Activated T-cell treated with anti-CD3 and anti-CD28 coated beads, Interleukin-2, amount 50 U/mL, for 4 hours (primary cell): ENCODE measurements at places on chromosomes 4 and X. TPM values are rescaled to one million over a fixed set of nuclear protein-coding genes. Genes with fewer than 3 reads are reported as not detected.

- no peak for DNase-seq
Observed at GRCh38 chr4:40462326-40462725, 127.2 kb downstream of the CHRNA9 start.

GRCh38 chr4:139163806-139164206 lies 13.2 kb downstream of the ELF2 start:
- DNase-seq, result no peak

DNA sequence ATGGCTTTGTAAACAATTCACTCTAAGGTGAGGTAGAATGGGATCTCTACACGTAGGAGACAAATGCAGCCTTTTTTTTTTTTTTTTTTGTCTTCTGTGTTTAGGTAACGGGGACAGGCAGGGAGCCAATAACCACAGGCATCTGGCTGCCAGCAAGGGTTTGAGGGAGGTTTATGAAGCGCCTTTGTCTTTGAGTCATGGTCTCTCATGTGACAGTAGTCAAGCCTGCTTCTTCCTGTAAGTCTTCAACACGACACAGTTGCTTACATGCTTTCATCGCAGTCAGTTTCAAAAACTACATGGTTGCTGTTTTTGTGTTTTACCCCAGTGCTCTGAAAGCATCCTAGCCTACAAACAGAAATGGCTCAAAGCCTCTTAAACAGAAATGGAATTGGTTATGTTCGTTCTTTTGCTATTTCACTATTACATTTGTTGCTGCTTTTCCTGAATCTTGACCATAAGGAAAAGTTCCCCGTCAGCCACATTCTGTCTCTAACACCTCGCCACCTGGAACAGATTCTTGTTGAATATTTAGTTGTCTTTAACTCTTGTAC lies 127.8 kb upstream of the METTL14 start:
- DNase-seq, result no peak

GRCh38 chr4:187576751-187577150 lies 418.8 kb upstream of the ZFP42 start:
- no peak for DNase-seq

GRCh38 chr4:40587826-40588225 lies 41.8 kb downstream of the RBM47 start:
- DNase-seq, result no peak

GRCh38 chrX:86917959-86918358 lies 599.6 kb upstream of the KLHL4 start:
- no peak for DNase-seq

DNA sequence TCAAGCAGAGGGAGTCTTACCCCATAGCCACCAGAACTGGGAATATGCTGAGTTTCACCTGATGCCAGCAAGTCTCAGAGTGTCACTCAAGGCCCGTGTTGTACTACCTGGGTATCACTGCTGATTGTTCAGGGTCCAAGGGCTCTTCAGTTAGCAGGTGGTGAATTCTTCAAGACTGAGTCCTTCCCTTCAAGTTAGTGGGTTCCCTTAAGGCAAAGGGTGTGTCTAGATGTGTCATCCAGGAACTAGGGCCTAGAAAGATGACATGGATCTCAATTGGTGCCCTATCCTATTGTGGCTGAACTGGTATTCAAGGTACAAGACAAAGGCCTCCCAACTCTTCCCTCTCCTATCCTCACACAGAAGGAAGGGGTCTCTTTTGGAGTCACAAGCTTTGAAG lies 159.9 kb upstream of the DIPK2B start:
- no peak for DNase-seq

DNA sequence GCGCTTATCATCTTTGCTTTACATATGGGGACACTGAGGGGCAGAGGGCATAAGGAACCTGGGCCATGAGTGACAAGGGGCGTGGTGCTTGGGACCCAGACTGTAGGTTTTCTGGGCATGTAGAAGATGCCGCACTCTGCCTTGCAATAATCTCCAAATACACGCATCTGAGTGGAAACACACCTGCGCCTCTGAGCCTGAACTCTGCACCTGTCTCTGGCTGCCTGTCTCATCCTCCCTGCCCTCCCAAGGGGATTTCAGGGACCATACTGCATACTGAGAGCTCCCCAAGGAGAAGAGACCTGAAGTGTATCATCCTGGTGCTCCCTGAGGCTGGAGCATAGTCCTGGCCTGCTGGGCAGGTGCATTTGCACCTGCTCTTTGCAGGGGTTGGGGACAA lies 34.7 kb upstream of the ASMTL start:
- DNase-seq, result no peak

DNA sequence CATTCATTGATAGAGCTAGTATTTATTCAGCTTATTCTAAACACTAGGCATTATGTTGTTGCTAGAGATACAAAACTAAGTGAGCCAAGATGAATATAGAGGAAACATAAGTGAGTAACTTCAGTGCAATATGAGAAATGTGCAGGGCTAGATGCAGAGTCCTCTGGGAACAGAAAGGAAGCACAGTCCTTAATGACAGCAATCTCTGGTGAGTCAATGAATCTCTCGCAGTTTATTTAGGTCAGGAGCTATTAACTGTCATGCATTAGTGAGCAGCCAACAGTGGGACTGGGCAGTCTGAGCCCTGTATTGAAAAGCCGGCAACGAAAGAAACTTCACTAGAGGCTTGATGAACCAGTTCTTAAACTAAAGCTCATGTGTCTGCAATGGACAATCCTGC lies 598.1 kb upstream of the MAGEB2 start:
- no peak for DNase-seq

GRCh38 chr4:83316459-83317165 lies 18.0 kb downstream of the HPSE start:
- DNase-seq, result no peak

DNA sequence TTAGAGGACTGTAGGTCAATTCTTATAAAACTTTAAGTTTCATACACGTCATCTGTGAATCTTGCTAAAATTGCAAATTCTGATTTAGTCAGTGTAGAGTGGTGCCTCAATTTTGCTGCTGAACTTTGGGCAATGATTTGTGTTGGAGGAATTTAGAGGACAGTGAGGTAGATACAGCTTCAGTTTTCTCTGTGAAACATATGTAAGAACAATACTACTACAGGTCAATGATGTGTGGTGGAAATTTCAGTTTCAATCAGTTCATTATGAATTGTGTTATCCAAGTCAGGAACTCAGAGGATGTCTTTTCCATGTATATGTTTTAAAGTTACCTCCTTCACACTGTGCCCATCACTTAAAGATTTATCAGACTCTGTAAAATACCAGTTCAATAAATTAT lies 1597.8 kb upstream of the PCDH10 start:
- DNase-seq, result no peak

- no peak for DNase-seq
Observed at GRCh38 chr4:183960962-183961541, 55.9 kb downstream of the STOX2 start.

GRCh38 chrX:153766871-153767673 lies 3.0 kb downstream of the PLXNB3 start:
- peak; percentile 5 for DNase-seq

DNA sequence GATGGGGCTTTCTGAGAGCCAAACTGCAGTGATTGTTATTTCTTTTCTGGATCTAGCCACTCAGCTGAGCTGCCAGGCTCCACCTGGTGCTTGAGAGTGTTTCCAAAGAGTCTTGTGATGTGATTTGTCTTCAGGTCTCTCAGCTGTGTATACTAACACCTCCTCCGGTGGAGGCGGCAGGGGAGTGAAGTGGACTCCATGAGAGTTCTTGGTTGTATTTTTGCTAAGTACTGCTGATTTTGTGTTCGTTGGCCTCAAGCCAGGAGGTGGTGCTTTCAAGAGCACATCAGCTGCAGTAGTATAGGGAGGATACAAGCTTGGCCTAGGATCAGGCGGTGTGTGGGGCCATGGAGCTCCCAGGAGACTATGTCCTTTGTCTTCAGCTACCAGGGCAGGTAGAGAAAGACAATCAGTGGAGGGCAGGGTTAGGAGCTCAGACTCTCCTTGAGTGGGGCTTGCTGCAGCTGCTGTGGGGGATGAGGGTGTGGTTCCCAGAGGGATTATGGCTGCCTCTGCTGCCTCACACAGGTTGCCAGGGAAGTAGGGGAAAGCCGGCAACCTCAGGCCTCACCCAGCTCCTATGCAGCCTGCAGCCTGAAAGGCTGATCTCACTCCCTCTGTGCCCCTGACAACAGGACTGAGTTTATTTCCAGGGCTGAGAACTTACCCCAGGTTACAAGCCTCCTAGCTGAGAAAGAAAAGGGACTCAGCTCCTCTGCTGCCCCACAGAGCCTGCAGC lies 62.4 kb downstream of the NPFFR2 start:
- no peak for DNase-seq

- DNase-seq, result no peak
Observed at GRCh38 chr4:45946699-45947098, 177.2 kb downstream of the GABRG1 start.

DNA sequence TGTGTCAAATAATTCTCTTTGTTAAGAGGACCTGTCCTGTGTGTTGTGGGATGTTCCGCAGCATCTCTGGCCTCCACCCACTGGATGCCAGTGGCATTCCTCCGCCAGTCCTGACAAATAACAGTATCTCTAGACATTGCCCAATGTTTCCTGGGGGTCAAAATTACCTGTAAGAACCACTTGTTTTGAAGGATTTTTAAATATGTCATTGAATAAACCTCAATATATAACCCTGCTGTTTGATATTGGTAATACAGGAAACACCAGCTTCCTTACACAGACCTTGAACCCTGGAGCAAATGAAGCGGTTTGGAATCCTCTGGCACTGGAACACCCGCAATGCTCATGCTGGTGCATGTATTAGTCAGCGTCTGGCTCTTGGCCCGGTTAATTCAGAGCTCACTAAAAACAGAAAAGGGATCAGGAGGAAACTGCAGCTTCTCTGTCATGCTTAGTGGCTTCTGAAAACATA lies 101.3 kb downstream of the TBL1X start:
- DNase-seq, result no peak

GRCh38 chr4:25844961-25845712 lies 17.7 kb downstream of the SEL1L3 start:
- DNase-seq, result no peak

The XG gene
- total RNA-seq, result not detected

The TMSB15A gene
- total RNA-seq, result not detected

The SH3TC1 gene
- total RNA-seq, result 8.8 TPM

The MXRA5 gene
- total RNA-seq, result 0.03 TPM

The STK32B gene
- not detected for total RNA-seq

The OPRPN gene
- not detected for total RNA-seq

The TGIF2LX gene
- not detected for total RNA-seq
